Mesenteric fat pad (tissue), 1 donor: ENCODE measurements at places on chromosomes 4 and X.

GRCh38 chr4:18077808-18078207, 56.3 kb upstream of the LCORL start:
- DNase-seq, result no peak

GRCh38 chr4:40875507-40876150, 125.9 kb downstream of the NSUN7 start:
- no peak for DNase-seq

GRCh38 chrX:150375243-150375770, 12.2 kb downstream of the MAMLD1 start:
- no peak for DNase-seq

DNA sequence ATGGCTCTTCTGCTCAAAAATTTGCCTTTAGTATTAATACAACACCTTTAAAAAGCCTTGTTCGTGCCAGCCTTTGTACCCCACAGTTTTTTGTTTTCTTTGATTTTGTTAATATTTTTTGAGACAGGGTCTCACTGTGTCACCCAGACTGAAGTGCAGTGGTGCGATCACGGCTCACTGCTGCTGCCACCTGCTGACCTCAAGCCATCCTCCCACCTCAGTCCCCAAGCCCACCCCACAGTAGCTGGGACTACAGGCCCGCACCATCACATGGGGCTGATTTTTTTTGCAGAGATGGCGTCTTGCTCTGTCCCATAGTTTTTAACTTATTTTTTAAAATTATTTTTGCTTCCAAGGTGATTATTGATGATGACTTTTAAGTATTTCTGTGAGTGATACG, 134.0 kb downstream of the HTR2C start:
- DNase-seq, result no peak

GRCh38 chr4:98625920-98626319, 32.5 kb downstream of the TSPAN5 start:
- DNase-seq, result no peak

GRCh38 chrX:39869846-39870601, 227.7 kb downstream of the BCOR start:
- no peak for DNase-seq

GRCh38 chrX:133881007-133881406, 104.4 kb downstream of the GPC3 start:
- no peak for DNase-seq

DNA sequence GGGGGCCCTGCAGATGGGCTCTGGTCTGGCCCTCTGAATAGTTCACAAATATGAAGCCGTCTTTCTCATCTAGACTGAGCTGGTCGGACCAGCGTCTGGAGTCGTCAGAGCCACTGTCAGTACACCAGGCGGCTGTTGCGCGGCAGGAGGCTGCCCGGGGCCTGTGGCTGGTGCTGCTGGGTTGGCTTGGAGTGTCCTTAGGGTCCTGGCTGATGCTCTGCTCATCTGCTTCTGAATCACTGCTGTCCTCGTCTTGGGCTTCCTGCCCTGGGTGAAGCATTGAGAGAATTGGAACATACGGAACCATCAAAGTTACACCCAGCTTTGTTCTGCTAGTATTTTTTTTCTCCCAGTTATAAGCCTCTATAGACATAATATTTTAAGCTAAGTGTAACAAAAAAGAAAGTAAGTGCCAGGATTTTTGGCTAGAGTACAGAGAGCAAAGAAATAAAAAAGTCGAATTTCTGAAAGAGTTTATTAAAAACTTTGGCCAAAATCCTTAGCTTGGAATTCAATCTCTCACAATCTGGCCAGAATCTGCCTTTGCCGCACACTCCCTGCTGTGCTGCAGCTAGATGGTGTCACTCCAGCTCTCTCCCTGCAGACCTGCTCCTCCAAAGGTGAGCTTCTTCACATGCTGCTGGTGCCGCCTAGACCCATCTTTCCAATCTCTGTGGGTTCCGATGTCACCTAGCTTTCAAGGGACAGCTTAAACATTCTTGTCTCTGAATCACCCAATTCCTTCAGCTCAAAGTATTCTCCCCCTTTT, 96.2 kb downstream of the CDS1 start:
- DNase-seq, result no peak

- no peak for DNase-seq
Observed at GRCh38 chr4:70298051-70298450, 36.7 kb upstream of the CABS1 start.

DNA sequence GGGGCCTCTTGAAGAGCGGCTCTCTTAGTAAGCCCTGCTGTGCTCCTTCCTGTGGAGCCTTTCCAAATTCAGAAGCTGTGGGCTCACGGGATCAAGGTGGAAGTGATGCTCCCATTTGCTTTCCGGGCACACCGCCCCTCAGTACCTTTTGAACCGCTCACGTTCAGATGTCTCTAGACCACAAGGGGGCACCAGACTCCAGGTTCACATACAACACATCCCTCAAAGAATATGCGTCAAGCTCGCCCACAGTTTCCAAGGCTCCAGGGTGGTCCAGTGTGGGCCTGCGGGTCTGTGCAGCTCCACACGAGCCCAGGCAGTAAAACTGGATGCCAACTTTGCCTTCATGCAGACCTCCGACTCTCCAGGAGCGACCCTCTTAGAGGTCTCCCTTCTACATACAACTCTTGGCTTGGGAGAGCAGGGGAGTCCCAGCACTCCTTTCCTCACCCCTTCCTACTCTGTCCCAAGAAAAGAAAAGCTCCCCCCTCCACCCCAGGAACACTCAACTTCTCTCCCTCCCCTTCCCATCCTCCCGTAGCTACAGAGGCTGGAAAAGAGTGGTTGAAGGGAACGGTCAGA, 11.0 kb downstream of the SUPT20HL1 start:
- no peak for DNase-seq

- DNase-seq, result no peak
Observed at GRCh38 chrX:113929004-113929403, 654.9 kb upstream of the HTR2C start.

DNA sequence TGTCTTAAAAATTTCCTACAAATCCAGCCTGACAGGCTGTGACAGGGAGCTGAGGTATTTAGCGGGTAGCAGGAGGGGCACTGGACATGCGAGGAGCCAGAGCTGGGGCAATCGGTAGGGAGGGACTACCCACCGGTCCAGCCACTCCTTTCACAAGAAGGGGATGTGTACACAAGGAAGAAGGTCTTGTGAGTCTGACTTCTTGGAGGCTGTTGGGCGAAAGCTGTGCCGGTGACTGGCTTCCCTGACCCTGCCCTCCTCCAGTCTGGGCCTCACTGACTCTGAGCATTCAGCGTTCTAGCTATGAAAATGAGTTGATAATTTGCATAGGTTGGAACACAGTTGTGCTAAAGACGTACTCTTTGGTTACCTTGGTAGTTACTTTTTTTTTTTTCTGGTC, 12.7 kb upstream of the CXCL8 start:
- DNase-seq, result no peak

DNA sequence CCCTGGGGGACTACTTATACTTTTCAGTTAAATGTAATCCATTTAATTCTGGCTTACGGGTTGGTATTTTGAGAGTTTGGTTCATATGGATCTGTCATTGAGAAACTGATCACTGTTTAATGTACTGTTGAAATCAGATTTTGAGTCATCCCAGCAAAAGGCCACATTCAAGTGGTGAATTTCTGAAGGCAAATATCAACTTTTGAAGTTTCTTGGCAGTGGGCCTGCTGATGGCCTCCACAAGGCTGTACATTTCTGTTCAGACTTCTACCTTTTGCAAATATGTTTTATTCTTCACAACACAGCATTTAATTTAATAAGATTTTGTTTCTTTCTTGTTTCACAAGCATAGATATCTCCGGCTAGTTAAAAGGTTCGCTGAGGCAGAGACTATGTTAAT, 138.7 kb downstream of the PDGFC start:
- no peak for DNase-seq

DNA sequence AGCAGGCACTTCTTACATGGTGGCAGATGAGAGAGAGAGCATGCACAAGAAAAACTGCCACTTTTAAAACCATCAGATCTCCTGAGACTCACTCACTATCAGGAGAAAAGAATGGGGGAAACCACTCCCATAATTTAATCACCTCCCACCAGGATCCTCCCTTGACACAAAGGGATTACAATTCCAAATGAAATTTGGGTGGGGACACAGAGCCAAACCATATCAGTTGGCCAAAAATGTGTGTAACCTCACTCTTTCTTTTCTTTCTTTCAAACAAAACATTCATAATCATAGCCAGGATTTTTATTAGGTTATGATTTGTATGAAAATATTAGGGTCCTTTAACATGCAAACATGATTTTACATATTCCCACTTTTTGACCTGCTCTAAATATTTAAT, 222.1 kb downstream of the PCDH18 start:
- DNase-seq, result no peak

GRCh38 chr4:62526671-62527070, 1326.5 kb downstream of the ADGRL3 start:
- DNase-seq, result no peak

DNA sequence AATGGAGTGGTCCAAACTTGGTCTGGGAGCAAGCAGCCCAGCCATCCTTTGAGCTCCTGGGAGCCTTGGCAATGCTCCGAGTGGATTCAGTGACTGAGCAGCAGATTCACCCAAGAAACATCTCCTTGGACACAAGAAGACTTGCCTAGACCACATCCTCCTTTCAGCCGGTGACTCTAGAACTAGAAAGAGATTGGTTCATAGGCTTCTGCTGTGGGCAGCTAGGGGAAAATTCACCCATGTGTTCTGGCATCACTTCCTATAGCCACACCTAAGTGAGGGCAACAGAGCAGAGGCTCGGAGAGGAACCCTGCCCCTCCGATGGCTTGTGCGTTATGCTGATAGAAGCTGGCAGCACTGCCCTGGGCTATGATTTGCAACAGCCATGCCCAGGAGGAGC, 16.0 kb downstream of the ZNF275 start:
- no peak for DNase-seq

DNA sequence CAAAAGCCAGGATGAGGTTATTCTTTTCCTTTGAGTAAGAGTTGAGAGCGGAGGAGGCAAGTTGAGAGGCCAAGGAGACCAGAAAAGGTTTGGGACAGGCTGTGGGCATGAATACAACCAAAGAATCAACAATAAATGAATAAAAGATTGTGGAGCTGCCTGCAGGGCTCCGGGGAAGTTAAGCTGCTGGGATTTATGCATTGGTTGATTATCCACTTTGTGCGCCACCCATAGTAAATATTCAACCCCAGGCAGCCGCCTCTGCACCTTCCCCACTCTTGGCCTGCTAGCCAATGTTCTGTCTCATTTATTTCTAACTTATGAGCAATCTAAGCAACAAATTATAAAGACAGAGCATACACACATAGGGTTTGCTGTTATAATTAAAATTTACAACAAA, 28.2 kb upstream of the IGSF1 start:
- no peak for DNase-seq

DNA sequence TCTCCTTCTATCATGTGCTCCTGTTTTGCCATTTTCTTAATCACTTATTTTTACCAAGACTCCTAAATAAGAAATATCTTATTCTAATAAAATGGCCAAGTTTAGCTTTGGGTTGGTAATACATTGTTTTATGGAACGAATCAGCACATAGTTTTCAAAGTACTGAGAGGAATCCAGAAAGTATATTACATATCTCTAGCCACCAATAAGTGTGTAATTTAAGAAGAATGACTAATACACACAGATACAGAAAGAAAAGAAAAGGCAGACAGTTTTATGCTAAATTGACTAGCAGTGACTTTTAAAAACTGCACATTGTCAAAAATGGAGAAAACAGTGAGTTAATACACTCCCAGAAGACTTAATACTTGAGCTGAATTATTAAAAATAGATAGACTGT, 167.0 kb upstream of the IL15 start:
- DNase-seq, result no peak

DNA sequence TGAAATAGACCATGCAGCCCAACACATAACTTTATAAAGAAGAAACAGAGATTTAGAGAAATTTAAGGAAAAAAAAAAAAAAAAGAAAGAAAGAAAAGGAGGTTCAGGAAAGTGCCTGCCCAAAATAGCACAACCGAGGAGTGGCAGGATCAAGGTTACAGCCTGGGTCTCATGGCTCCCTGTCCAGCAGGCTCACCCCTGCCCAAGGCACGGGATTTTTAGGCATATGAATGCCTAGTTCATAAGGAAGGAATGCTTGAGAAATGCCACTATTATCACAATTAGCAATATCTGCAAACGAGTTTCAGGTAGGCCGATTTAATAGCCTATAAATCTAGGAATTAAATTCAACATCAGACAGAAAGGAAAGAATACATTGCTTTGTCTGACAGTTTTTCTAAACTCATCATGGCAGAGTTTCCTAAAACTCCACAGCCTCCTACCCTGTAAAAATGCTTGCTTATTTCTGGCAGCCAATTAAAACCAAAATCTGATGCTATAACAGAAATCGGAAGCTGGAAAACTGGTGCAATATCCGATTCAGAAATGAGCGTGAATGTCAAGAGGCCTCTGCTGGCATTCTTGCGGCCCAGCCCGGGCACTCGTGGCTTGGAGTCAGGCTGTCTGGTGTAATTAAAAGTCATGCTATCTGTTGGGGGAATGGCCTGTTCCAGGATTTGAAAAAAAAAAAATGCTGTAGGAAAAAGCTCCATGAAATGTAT, 63.5 kb downstream of the GEMIN8 start:
- DNase-seq, result no peak

DNA sequence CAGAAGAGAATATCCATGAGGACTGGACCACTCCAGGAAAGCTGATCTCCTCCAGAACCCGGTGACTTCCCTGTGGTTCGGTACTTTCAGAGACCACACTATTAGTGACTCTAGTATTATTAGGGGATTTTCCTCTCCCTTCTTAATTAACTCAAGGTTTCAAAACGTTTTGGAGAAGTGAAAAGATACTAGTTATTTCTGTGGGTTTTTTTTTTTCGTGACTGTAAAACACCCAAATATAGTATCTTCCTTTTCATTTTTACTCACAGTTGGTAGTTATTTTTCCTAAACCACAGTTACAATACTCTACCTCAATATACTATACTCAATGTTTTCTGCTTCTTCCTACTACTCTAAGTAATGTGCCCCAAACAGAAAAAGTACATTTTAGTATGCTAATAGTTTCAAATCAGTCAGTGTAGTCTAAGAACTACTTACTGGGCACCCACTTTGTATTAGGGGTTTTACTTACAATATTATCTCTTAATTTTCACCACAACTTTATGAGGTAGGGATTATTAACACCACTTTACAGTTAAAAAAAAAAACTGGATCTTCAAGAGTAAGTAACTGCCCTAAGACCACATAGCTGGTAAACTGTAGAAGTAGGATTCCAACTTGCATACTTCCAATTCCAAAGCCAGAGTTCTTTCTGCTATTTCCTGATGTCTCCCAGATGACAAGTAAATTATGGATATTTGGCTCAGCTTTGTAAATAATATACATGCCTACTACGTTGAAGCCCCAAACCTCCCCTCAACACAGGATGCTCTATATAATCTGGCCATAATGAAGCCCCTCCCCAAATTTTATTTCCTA, 45.0 kb downstream of the SLC9A7 start:
- no peak for DNase-seq

- no peak for DNase-seq
Observed at GRCh38 chr4:54586320-54586955, 71.3 kb upstream of the KIT start.
